ENCODE measurements at places on chromosomes 13 and 19.

DNA sequence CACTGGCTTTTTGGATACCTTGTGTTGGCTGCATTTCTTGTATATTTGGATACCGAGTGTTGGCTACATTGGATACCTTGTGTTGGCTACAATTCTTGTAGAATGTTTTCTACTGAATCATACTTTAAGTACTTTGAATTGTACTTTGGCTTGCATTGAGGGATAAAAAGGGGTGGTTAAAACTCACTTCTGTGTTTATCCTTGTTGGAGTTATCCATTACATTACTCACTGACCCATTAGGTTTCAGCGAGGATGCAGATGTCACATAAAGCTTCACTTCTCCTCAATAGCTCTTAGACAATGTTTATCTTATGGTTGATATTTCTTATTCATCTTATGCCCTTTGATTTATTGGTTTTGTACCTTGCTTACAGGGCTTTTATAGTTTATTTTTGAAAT lies 43.1 kb downstream of the PDS5B start:
- no peak for DNase-seq

GRCh38 chr13:46949211-46949610 lies 52.4 kb upstream of the HTR2A start:
- DNase-seq = no peak

GRCh38 chr13:46296115-46296822 lies 84.5 kb downstream of the LRRC63 start:
- no peak for DNase-seq

- DNase-seq = no peak
Measured at GRCh38 chr19:28445826-28446225, 767.1 kb downstream of the UQCRFS1 start.

DNA sequence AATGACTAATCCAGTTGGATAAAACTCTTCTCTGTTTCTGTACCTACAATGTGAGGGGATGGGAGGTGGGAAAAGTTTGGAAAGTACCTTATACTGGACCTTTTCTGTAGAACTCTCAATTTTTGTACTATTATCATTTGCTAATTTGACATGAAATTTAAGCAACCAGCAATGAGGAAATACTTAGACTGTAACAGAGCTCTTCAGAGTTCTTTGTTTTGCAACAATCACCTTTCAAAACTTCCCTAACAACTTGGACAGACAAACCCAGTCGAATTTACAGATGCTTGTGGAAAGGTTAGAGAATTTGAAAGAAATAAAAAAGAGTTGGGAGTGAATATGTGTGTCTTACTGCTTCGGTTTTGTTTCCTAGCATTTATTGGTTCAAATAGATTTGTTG lies 16.8 kb downstream of the KBTBD7 start:
- DNase-seq = no peak

DNA sequence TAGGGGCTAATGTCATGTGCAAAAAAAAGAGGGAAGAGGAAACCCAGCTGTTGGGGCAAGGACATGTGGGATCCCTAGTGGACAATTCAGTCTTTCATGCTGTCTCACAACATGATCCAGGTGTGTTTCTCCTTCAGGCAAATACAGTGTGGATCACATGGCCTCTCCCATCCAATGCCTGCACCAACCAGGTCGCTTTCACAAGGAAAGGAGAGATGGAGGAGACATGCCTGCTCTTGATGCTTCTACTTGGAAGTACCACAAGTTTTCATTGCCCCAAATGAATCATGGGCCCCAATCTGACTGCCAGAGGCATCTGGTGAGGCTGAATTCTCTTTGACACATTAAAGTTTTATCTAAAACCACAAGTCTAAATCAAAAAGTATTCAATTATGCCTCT lies 82.1 kb downstream of the DLEU7 start:
- no peak for DNase-seq

- no peak for DNase-seq
Measured at GRCh38 chr19:39190768-39191167, 6.0 kb upstream of the NCCRP1 start.
